ENCODE measurements at places on chromosomes 7 and 10.

GRCh38 chr10:5720182-5720581, 35.5 kb downstream of the TASOR2 start:
- DNase-seq: no peak

- no peak for DNase-seq
Observed at GRCh38 chr10:74290708-74291107, 139.7 kb downstream of the ADK start.

DNA sequence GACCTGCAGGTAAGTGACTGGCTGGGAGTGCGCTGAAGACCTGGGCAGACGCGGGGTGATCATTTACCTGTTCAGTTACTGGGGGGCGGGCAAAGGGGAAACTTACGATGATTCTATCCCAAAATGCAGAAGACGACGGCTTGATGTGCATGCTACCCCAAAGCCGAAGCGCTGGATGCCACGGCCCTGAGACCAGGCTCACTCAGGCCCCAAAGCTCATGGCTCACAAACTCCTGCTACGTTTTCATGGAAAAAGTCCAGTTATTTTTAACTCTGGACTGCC, 200.6 kb downstream of the DIP2C start:
- no peak for DNase-seq

GRCh38 chr7:91929463-91929862, 11.2 kb upstream of the AKAP9 start:
- no peak for DNase-seq
